NCI-H774 (cell line): ENCODE measurements at places on chromosomes 16 and 17.

GRCh38 chr16:89545831-89546574 is 14.5 kb upstream of the RPL13 start:
- no peak for DNase-seq

DNA sequence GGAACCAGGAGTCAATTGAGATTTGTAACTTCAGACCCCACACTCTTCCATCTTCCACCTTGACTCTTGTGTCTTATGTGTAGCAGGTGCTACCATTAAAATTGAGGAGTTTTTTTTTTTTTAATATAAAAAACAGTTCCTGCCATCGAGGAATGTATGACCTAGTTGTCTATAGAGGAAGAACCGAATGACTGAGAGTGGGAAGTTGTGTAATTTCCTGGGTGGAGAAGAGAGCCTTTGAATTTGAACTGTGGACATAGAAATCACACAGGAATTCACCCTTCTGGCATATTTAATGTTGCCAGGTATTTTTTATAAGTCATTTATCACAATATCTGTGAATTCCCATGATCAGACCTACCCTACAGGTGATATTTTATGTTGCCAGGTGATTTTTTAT is 22.0 kb downstream of the SP2 start:
- DNase-seq: no peak

DNA sequence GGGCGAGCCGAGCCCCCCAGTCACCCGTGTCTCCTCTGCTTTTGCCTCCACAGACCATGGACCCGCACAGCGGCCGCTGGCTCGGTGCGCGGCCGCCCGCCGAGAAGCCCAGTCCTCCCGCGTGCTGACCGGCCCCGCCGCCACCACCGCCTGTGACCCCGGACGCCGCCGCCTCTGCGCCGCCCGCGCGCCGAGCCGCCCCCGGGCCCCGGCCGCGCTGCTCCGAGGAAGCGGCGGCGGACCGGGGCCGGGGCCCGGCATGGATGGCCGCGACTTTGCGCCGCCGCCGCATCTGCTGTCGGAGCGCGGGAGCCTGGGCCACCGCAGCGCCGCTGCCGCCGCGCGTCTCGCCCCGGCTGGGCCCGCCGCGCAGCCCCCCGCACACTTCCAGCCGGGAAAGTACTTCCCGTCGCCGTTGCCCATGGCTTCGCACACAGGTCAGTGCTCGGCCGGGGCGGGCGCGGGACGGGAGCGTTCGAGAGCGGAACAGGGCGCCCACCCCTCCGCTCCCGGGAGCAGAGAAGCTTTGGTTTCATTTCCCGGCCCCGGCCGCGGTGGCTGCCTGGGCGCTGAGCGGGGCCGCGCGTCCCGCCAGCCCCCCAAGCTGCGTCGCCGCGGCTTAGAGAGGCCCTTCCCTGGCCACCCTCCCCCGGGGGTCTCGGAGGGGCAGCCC is 4.4 kb downstream of the BAHCC1 start:
- DNase-seq: no peak

GRCh38 chr17:59754552-59754951 is 47.1 kb downstream of the VMP1 start:
- DNase-seq: no peak

DNA sequence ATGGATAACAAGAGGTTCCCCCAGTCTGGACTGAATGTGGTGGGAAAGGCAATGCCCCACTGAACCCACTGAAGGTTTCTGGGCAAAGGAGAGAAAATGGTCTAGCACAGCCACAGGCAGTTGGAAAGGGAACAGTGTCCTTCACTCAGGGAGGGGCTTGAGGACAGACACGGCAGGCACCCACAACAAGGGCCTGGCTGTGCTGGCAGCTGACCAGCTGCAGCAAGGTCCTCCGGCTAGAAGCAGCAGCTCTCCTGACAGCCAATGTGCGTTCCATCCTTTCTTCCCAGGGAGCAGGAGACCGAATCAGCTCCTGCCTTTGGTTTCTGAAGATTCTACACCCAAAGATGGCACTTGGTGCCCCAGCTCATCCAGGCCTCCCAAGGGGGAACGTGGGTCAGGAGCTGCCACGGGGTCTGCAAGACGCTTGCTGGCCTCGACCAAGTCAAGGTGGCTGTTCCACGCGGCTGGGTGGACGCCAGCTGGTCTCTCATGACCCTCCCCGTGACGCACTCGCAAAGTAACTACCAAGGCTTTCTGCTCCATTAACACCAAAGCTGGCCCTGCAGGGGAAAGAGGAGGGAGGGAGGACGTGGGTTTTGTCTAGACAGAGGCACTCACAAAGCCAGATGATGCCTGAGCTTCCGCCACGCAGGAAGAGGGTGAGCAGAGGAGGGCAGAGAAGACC is 11.1 kb downstream of the ABR start:
- DNase-seq: no peak

- no peak for DNase-seq
These were observed 407.3 kb downstream of the UTP18 start for GRCh38 chr17:51667706-51668083.

DNA sequence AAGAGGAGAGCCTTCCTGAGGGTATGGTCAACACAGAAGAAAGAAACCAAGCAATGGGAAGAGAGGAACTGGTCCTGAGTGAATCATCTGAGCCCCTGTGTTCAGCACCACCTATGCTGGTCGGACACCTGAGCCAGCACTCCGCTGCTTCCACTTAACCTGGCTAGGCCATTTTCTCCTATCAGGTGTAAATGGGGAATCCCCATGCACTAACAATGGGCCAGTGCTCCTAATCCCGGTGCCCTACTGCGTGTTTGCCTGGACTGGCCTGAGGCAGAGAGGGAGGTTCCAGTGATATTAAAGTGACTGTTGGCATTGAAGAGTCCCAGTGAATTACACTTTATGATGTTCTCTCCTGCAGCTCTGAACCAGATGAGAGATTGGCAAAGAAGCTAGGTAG is 34.4 kb upstream of the XYLT2 start:
- DNase-seq: no peak

- DNase-seq: no peak
These were observed 174.6 kb downstream of the CDH13 start for GRCh38 chr16:82801361-82801760.

- DNase-seq: no peak
These were observed 18.8 kb downstream of the DHX38 start for GRCh38 chr16:72112452-72112792.

DNA sequence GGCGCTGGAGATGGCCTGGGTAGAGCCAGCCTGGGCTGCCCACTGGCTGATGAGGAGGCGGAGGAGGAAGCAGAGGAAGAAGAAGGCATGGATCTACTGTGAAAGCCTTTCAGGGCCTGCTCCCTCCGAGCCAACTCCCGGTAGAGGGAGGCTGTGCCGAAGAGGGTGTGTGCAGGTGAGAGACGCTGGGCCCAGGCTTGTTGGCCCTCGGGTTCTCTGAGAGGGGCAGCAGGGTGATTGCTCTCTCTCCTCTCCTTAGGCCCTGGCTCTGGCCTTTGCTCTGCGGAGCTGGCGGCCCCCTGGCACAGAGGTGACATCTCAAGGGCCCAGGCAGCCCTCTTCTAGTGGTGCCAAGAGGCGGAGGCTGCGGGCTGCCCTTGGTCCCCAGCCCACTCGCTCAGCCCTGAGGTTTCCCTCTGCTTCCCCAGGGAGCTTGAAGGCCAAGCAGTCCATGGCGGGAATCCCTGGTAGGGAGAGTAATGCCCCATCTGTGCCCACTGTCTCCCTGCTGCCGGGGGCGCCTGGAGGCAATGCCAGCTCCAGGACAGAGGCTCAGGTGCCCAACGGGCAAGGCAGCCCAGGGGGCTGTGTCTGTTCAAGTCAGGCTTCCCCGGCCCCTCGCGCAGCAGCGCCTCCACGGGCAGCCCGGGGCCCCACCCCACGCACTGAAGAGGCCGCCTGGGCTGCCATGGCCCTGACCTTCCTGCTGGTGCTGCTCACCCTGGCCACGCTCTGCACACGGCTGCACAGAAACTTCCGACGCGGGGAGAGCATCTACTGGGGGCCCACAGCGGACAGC is 3.6 kb downstream of the TP53I13 start:
- DNase-seq: no peak

GRCh38 chr17:81518113-81518784 is 5.7 kb upstream of the ACTG1 start:
- DNase-seq: peak; percentile 54

GRCh38 chr17:51200295-51200694 is 34.1 kb downstream of the NME2 start:
- no peak for DNase-seq

GRCh38 chr16:28131181-28131580 is 67.7 kb upstream of the GSG1L start:
- no peak for DNase-seq

DNA sequence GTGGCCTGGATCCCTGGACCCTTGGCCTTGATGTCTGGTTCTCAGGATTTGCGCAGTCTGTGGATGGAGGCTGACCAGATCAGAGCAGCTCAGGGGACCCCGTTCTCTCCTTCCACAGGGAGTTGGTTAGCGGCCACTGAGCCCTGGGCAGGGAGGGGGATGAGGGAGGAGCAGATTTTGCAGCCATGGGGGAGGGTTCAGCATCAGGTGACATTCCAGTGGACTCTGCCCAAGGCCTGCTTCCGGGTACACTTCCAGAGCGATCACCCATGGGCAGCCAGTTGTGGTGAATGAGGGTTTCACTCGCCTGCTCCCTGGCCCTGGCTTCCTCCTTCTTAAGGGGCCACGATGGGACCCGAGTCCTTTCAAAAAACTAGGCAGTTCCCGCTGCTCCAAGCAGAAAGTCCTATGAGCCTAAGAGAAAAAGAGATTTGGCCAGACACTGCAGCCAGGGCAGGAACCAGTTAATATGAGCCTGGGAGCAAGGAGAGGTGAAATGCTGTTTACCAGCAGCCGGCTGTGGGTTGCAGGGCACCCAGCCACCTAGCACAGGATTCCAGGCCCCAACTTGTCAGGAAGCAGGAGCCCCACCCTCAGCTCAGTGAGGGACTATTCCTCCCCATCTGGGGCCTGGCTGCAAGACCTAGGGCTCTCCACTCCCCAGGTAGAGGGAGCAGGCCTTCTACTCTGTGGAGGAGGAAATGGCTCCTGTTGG is 4.7 kb upstream of the GPRC5C start:
- DNase-seq: no peak

DNA sequence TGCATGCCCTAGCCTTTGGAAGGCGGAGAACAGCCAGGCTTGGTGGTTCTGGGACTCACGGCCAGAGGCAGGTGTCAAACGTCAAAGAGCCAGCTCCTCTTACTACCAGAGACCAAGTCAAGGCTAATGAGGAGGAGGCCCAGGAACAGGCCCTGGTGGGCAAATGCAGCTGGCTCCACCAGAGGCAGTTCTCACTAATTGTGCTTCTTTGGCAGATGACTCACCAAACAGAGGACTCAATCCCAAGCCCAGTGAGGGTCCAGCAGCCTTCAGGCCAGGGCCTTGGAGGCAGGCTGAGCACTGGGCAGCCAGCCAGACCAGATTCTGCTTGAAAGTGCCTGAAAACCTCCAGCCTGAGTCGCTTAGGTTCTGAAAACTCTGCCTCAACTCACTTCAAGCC is 336.5 kb upstream of the CDH5 start:
- DNase-seq: no peak

DNA sequence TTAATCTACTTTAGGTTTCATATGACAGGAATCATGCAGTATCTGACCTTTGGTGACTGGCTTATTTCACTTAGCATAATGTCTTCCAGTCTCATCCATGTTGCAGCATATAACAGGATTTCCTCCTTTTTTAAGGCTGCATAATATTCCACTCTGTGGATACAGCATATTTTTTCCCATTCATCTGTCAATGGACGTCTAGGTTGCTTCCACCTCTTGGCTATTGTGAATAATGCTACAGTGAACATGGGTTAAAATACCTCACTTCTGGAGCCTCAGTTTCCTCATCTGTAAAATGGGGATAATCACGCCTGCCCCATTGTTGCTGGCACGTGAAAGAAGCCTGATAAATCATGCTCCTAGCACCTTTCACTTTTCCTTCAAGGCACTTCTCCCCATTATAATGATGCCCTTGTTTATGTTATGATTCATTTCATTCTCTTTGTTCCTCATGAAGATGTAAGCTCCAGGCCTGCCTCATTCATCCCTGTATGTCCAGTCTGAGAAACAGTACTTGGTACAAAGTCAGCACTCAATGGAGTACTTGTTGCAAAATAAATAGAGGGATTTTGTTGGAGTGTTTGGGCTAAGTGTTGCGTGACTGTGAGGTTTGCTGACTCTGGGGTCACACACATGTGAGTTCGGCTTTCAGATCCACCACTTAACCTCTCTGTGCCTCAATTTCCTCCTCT is 59.6 kb downstream of the ABAT start:
- DNase-seq: no peak

DNA sequence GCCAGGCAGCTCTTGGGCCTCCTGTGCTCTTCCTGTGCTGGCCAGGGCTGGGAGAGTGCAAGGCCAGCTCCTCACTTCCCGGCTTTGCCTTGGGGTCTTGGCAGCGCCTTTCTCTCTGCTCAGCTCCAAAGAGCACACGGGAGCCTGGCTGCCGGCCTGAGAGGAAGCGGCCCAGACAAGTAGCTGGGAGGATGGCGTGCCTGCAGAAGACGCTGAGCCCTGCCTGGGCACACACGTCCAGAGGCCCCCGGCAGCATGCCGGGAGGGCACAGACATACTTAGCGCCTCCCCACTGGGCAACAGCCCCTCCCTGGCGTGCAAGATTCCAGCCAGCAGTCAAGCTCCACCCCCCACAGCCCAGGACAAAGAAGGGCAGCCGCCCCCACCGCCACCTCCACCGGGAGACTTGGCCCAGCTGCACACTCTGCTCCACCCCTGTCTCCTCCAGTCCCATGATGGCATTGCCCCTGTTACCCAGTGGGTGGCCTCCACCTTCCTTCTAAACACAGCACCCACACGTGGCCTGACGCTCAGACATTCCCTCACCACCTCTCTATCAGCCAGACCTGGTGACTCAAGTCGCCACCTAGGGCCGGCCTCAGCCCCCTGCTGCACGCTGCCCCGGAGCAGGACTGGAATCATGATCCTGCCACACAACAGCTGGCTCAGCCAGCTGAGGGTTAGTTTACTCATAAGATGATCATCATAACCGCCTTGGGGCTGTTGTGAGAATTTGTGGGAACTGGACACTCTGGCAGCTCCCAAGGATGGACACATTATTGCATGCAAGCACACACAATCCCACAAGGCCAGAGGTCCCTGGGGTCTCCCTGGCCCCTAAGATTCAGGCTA is 12.4 kb downstream of the SGCA start:
- DNase-seq: peak; percentile 58

DNA sequence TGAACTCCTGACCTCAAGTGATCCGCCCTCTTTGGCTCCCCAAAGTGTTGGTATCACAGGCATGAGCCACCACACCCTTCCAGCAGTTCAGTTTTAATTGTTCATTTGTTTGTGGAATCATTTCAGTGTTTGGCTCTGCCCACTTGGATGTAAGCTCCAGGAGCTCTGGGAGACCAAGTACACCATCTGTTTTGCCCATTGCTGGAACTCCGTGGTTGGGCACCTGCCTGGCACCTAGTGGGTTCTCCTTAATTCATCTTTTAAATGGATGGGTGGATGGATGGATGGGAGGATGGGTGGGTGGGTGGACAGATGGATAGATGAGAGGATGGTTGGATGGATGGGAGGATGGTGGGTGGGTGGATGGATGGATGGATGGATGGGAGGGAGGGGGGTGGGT is 953 bp upstream of the NECAB2 start:
- DNase-seq: no peak

GRCh38 chr17:29682987-29683386 is 60.3 kb upstream of the CORO6 start:
- no peak for DNase-seq
